ENCODE measurements at places on chromosomes 11 and 22.

DNA sequence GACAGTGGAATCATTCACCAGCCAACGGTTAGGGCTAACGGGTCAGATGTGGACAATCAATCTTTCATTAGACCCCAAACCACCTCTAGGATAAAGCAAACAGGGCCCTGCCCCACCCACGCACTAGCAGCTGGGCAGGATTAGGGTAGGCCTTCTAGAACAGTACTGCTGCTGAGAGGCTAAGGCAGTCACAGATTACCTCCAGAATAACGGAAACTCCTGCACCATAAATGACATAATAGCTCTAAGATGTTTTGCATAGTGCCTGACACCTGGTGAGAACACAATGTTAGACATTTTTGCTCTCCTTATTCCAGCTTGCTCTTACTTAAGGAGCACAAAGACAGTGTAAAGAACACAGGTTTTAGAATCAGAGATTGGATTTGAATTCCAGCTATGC lies 1.8 kb downstream of the SYTL2 start:
- no peak for DNase-seq

GRCh38 chr11:71212871-71213559 lies 39.4 kb downstream of the SHANK2 start:
- DNase-seq, result no peak

GRCh38 chr11:115255006-115255762 lies 249.0 kb downstream of the CADM1 start:
- no peak for DNase-seq

- DNase-seq, result no peak
Measured at GRCh38 chr22:35292786-35293185, 6.9 kb upstream of the TOM1 start.

- DNase-seq, result peak; percentile 41
Measured at GRCh38 chr22:19429950-19430889, 1.3 kb downstream of the HIRA start.

DNA sequence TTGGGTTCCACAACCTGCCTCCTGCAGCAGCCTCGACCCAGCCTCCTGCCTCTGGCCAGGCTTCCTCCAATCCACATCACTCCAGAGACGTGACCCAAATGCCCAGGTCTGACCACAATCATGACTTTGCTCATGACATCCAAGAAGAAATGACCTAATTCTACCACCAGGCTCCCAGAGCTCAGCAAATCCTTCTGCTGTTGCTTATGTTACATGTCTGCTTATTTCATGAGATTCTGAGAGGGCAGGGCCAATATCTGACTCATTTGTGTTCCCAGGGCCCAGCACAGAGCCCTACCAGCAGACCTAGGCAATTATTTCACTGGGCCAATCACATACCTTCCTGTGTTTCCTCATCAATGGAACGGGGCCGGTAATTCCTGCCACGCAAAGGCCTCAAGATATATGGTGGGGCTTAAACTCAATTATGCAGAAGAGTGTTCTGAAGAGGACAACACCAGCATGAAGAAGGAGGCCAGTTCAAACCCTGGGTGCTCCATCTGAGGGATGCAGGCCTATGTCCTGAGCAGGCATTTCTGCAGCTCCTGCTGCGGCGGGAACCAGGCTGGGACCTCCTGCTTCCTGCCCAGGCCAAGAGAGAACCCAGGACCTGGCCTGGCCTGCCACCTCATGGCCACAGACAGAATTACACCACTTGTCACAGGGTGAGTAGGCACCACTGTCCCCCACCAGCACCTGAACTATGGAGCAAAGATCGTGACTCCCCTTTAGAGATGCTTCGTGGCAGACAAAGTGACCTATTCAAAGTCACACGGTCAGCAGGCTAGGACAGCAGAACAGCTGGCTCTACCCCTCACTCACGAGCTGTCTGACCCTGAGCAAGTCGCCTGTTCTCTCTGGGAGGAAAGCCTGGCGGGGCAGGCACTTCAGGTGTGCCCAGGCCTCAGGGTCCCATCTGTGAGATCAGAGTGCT lies 5.9 kb downstream of the CENPM start:
- DNase-seq, result peak; percentile 81

GRCh38 chr11:124760806-124761205 lies 1.3 kb downstream of the ESAM start:
- no peak for DNase-seq

Data from GM13976 (cell line).